ENCODE measurements at places on chromosomes 7 and 10.

GRCh38 chr7:121107923-121108498 lies 119.5 kb downstream of the CPED1 start:
- no peak for DNase-seq

GRCh38 chr10:99742254-99742653 lies 10.2 kb downstream of the CUTC start:
- no peak for DNase-seq

DNA sequence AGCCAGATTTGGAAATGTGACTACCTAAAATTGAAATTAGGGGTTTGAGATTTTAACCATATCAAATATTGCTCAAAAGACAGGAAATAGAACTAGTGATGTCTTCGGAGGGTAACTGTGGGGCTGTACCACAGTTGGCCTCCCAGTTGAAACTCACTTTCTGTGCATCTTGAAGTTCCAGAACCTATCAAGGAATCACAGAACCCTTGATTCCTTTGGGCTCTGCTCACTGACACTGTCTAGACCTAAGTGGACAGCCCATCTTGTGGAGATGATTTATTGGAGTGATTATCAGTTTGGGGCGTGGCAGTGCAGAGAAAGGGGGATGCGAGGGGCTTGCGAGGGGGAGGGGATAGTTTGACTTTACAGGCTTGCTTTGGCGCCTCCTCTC lies 134.2 kb upstream of the GJD4 start:
- no peak for DNase-seq

GRCh38 chr10:59894114-59894513 lies 12.2 kb downstream of the CCDC6 start:
- DNase-seq, result no peak
